ENCODE measurements at places on chromosomes 12 and 14. TPM values are rescaled to one million over a fixed set of nuclear protein-coding genes. Genes with fewer than 3 reads are reported as not detected.

The SDR9C7 gene
- not detected for total RNA-seq

The GALNT9 gene
- total RNA-seq: not detected

The FAIM2 gene
- total RNA-seq: under 0.01 TPM

The LGMN gene
- 34.1 TPM for total RNA-seq

Measured in placental epithelial cell (primary cell).